ENCODE measurements at places on chromosomes 16 and 17.

- DNase-seq: peak; percentile 95
These were observed at the start of the genes ACADVL and DLG4 for GRCh38 chr17:7219812-7220592. Gene ACADVL, plus strand, starts transcription at chr17:7219938. Its CDS starts 47 bp downstream, at chr17:7219985. Gene DLG4, minus strand, starts transcription at chr17:7219836.

- DNase-seq: no peak
These were observed 415.4 kb downstream of the SLC39A11 start for GRCh38 chr17:72677108-72677507.

- no peak for DNase-seq
These were observed 6.8 kb upstream of the TMEM100 start for GRCh38 chr17:55729484-55729883.

- DNase-seq: no peak
These were observed 190.1 kb upstream of the HS3ST4 start for GRCh38 chr16:25501530-25502255.

- DNase-seq: peak; percentile 90
These were observed at the start of gene ZNRF1 for GRCh38 chr16:74998481-74999218. Gene ZNRF1, plus strand, starts transcription at chr16:74999024. Its CDS starts 648 bp downstream, at chr16:74999672.

GRCh38 chr16:76947749-76948148 lies 243.2 kb upstream of the MON1B start:
- peak; percentile 67 for DNase-seq

DNA sequence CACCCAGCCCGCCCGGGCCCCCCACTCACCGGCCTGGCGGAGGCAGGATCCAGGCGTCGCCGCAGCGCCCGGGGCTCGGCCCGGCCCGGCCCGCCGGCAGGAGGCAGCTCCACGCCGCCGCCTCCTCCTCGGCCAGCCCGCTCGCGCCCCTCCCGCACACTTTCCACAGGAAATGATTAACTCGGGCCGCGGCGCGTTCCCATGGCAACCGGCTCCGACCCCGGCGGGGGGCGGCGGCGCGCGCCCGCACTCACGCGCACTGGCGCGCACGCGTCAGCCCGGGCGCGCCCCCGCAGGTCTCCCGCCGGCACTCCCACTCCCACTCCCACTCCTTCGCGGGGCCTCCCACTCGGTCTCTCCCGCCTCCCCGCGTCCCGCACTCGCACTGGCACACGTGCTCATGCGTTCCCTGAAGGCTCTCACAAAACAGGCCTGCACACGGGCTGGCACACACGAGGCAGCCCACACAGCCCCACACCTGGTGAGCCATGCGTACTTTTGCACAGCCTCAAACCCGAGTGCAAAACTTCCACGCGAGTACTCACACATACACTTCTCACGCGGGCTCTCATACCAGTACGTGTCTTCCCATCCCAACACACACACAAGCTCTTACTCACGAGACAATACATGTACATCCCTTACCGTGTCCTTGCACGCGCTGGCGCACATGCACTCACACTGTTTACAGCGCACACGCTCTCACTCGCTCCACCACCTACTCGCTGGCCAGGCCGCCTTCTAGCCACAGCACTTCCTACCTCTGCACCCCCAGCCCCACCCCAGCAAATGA lies at the start of gene KIFC3:
Gene KIFC3, minus strand, starts transcription at position 151 of the 793 bp plus-strand sequence. CDS start 4,248 bp downstream, outside the sequence.
- DNase-seq: peak; percentile 87

- DNase-seq: peak; percentile 19
These were observed 45.0 kb downstream of the SRCIN1 start for GRCh38 chr17:38560503-38561318.

GRCh38 chr16:81567087-81567486 lies 122.5 kb downstream of the CMIP start:
- DNase-seq: no peak

DNA sequence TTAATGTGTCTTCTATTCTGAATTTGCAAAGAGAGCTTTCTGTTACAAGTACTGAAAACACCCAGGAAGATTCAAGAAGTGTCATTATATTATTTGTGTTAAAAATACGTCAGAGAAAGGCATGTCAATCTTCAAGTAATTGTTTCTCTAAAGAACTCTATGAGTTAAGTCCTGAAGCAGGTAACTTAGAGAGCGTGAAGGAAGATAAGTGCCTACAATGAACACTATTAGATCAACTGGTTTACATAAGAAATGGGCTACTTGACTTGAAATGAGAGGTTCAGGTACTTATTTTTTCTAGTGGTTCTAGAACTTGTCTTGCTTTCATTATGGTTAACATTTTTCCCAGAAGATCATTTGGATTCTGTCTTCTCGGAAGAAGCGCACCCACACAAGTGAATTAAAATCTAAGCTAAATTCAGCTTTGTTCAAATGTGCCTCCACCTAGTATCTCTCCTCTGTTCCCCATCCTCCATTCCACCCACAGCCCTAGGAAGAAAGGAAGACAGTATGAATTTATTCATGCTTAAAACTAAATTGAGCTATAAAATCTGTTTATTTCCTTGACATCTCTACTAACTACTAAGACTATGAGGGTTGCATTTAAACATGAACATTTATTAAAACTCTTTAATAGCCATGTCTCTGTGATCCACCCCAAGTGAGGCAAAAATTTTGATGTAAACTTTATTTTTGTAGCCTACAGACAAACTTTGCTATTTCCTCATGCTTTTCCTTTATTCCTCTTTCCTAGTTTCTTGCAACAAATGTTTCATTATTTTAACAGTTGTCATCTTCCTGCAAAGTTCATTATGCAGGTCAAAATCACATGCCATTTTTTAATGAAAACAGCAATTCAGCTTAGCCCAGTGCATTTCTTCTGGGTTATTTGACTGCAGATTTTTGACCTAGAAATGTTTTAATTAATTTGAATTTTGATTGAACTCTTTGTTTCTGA lies 206.8 kb downstream of the KCNJ2 start:
- DNase-seq: no peak

- no peak for DNase-seq
These were observed 186.7 kb downstream of the RPTOR start for GRCh38 chr17:80731323-80731722.

GRCh38 chr16:87946596-87947347 lies 4.5 kb upstream of the BANP start:
- DNase-seq: no peak

- no peak for DNase-seq
These were observed 8.9 kb upstream of the PPL start for GRCh38 chr16:4945560-4946502.

DNA sequence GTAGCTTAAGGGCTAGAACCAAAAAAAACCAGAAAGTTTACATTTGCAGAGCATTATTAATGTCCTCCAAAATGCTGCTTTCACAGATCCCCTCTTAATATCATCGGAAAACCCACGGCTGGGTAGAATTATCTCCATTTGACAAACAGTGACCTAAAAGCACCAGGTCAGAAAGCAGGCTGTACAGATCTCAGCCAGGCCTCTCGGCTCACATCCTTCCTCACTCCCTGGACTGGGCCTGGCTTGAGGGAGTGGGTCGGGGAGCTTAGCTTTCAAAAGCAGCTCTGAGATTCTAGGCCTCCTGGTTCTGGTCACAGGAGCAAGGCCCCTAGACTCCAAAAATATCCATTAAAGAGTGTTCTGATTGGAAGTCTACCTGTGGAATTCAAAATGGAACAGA lies 9.1 kb upstream of the SLC12A3 start:
- DNase-seq: no peak

GRCh38 chr17:1997927-1998742 lies 27.0 kb downstream of the RTN4RL1 start:
- no peak for DNase-seq

DNA sequence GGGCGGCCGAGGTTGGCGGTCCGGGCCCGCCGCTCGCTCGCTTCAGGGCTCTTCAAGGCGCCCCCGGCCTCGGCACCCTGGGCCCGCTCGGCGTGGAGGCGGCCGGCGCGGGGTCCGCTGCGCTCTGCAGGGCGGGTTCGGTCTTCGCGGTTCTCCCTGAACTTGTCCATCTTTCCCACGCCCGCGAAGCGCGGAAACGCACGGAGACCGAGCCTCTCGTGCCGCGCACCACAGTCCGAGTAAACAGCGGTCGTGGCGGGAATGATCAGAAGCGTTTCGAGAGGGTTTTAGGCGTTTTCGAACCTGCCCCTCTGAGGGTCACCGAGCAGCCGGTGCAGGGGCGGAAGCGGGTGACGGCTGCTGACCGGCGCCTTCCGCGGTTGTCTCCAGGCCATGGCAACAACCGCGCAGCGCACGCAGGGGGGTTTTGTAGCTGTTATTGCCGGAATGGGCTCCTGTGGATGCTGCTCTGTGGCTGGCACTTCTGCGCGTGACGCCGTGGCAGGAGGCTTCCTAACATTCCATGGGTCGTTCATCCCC lies 414 bp downstream of the NARF start:
- DNase-seq: no peak

GRCh38 chr16:89431630-89432029 lies 58.7 kb downstream of the ANKRD11 start:
- DNase-seq: no peak

DNA sequence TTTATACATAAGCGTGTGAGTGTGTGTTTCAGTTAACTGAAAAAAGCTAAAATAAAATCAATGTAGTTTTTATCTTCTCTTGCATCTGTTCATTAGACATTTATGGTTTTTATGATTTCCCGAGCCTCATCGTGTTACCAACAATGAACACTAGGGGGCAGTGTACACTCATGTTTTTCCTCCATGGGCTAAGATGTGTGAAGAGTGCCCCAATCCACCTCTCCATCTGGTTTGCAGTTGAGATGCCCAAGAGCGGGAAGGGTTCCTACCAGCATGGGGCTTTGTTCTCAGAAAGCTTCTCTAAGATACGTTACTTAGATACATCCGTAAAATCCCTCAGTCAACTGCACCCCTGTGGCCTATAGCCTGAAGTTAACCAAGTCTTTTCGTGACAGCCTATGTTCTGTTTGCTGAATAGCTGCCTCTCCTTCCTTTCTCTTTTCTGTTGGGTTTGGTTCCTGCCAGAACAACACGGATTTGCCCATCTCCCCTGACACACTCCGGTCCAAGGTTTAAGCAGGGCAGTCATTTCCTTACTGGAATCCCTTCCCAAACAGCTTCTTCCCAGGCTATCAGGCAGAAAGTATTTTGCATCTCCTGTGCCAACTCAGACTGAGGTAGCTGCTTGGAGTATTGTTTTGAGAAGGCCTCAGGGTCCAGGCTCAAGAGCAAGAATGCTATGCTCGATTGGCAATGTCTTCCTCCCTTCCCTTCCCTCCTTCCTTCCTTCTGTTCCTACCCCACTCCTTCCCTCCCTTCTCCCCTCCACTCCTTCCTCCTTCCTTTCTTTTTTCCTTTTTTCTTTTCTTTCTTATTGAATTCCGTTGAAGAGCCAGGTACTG lies 12.9 kb upstream of the ELAC2 start:
- DNase-seq: peak; percentile 60

- DNase-seq: no peak
These were observed 23.6 kb downstream of the BAHCC1 start for GRCh38 chr17:81418710-81419318.

GRCh38 chr16:50261707-50262235 lies 4.6 kb upstream of the ADCY7 start:
- DNase-seq: no peak

GRCh38 chr17:30199600-30199999 lies 35.9 kb downstream of the SLC6A4 start:
- DNase-seq: no peak

GRCh38 chr17:33200587-33200986 lies 92.5 kb downstream of the ASIC2 start:
- DNase-seq: no peak

DNA sequence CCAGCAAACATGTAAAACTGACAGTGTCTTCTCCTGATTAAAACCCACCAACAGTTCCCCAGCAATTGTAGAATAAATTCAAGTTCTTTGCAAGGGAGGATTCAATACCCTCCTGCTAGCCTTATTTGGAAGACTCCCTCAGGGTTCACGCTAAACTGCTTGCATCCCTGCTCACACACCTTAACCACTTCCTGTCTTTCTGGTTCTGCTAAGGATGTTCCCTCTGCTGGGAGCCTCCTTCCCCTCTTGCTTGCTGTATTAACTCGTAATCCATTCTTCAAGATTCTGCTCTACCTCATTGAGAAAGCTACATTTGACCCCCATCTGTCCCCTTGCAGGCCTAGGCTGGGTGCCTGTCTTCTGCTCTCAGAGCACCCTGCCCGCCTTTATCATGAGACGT lies 2.3 kb upstream of the SHISA6 start:
- DNase-seq: no peak

DNA sequence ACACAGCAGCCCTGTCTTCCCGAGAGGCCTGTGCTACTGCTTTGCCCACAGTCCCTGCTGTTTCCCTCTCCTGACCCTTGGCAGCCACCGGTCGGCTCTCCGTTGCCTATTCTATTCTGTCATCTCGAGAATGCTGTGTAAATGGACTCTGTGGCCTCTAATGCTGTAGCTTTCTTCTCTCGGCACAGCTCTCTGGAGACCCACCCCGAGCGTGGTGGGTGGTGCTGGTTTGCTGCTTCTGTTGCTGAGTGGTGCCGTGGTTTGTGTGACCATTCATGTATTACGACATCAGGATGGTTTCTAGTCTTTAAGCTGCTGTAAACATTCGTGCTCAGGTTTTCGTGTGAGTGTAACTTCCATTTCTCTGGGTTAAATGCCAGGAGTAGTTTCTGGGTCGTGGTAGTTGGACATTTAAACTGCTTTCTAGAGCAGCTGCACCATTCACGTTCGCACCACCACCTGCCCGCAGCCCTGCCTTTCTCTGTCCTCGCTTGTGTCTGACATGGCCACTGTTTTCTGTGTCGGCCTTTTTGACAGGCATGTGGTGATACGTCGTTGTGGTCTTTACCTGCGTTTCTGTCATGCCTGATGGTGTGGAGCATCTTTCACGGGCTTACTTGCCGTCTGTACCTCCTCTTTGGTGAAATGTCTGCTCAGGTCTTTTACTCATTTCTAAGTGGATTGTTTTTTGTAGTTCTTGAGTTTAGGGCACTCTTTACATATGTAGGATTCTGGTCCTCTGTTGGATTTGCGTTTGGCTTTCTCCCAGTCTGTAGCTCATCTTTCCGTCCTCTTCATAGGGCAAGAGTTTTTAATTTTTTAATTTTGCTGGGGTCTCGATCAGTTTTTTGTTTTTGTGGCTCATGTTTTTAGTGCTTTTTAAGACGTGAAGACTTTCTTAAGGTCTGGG lies 47.7 kb upstream of the ZNF750 start:
- no peak for DNase-seq

- no peak for DNase-seq
These were observed 2.1 kb downstream of the TEN1 start for GRCh38 chr17:75981019-75981615.

DNA sequence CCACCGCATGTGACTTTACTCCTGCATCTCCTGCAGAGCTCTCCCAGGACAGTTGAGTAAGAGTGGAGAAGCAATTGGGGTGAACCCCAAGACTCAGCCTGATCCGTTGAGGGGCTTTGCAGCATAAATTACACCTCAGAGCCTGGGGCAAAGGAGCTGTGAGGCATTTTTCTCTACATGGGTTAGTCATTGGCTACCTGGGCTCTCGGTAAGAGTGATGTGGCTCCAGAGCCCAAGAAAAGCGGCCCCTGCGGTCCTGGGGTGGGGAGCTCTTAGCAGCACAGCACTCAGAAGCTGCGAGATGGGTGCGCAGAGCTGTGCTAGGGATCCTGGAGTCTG lies 40.4 kb upstream of the C16orf78 start:
- DNase-seq: no peak

- no peak for DNase-seq
These were observed 29.3 kb downstream of the MARF1 start for GRCh38 chr16:15613676-15614075.

DNA sequence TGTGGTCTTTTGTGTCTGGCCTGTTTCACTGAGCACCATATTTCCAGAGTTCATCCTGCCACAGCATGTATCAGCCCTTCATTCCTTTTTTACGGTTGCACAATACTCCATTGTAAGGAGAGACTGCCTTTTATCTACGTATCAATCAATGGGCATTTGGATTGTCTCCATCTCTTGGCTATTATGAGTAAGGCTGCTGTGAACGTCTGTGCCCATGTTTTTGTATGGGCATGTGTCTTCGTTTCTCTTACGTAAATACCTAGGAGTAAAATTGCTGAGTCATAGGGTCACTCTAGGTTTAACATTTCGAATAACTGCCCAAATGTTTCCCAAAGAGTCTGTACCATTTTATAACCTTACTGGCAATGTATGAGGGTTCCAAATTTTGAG lies 202.8 kb upstream of the FOXF1 start:
- no peak for DNase-seq

Measured in left hindlimb (tissue), 1 donor.